ENCODE measurements at places on chromosomes 6 and 20. TPM values are rescaled to one million over a fixed set of nuclear protein-coding genes. Genes with fewer than 3 reads are reported as not detected.

DNA sequence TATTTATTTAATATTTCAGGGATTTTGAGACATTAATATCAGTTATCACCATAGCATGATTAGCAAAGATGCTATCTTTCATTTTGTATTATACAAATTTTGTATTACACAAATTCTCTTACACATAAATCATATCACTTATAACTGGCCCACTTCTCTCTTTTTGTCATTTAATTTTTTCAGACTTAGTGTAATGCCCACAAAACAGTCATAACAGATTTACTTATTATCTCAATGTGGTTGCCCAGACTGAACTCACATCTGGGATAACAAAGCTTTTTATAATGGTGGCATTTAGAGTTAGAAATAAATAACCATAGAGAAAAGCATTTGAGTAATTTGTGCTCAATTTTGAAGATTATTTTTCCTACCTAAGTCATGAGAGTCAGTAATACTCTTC, 148.3 kb downstream of the TFAP2B start:
- H3K36me3 ChIP-seq, result no peaks in the 10 kb centered on the region
- no peak overlapping the region for H3K4me3 ChIP-seq
- H3K27ac ChIP-seq, result no peak overlapping the region
- H3K27me3 ChIP-seq, result peaks cover 26% of the 10 kb centered on the region
- DNase-seq, result no peak

DNA sequence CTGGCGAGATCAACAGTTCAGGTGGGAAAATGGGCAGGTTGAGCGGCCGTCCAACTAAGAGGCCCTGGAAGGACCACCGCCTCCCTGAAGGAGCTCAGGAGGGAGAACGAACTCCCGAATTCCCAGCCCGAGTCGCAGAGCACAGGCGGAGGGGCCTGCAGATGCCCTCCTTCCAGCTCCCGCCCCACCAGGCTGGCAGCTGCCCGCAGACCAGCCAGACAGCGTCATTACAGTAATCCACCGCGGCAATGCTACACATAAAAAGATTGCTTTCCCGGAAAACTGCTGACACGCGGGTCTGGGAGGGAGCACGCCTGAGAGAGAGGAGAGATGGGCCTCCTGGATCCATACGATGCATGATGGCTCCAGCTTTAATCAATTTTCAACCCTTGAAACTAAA, 30.5 kb upstream of the SLCO4A1 start:
- no peaks in the 10 kb centered on the region for H3K36me3 ChIP-seq
- no peak for DNase-seq
- H3K27ac ChIP-seq, result no peak overlapping the region
- H3K27me3 ChIP-seq, result no peaks in the 10 kb centered on the region
- no peaks in the 10 kb centered on the region for H3K4me1 ChIP-seq

DNA sequence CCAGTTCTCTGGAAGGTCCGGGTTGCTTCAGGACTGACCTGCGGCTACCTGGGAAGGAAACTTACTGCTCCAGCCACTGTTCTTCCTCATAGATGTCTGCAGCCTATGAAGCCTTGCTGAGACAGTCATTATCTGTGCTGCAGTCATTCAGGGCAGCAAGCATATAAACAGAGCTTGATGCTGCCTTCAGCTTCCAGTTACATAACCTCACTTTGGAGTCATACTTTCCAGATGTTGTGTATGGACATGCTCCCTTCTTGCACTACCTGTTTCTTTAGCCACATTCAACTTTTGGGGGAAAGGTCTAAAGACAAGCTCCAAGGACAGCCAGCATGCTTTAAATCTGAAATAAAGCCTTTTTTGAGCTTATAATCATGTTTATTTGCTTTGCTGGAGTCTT, 98.1 kb downstream of the SLC24A3 start:
- H3K27ac ChIP-seq, result no peak overlapping the region
- no peaks in the 10 kb centered on the region for H3K36me3 ChIP-seq
- no peaks in the 10 kb centered on the region for H3K27me3 ChIP-seq
- DNase-seq, result no peak
- H3K4me1 ChIP-seq, result no peaks in the 10 kb centered on the region

- no peak for DNase-seq
- no peaks in the 10 kb centered on the region for H3K27me3 ChIP-seq
- H3K36me3 ChIP-seq, result no peaks in the 10 kb centered on the region
- H3K27ac ChIP-seq, result no peak overlapping the region
- no peak overlapping the region for H3K4me3 ChIP-seq
- H3K4me1 ChIP-seq, result no peaks in the 10 kb centered on the region
These were observed 102.9 kb upstream of the PRL start for GRCh38 chr6:22399693-22400092.

GRCh38 chr6:26415036-26415614, 13.1 kb downstream of the BTN3A1 start:
- no peak for DNase-seq
- H3K27me3 ChIP-seq, result no peaks in the 10 kb centered on the region
- no peaks in the 10 kb centered on the region for H3K36me3 ChIP-seq
- H3K4me1 ChIP-seq, result no peaks in the 10 kb centered on the region
- no peak overlapping the region for H3K4me3 ChIP-seq
- no peak overlapping the region for H3K27ac ChIP-seq

DNA sequence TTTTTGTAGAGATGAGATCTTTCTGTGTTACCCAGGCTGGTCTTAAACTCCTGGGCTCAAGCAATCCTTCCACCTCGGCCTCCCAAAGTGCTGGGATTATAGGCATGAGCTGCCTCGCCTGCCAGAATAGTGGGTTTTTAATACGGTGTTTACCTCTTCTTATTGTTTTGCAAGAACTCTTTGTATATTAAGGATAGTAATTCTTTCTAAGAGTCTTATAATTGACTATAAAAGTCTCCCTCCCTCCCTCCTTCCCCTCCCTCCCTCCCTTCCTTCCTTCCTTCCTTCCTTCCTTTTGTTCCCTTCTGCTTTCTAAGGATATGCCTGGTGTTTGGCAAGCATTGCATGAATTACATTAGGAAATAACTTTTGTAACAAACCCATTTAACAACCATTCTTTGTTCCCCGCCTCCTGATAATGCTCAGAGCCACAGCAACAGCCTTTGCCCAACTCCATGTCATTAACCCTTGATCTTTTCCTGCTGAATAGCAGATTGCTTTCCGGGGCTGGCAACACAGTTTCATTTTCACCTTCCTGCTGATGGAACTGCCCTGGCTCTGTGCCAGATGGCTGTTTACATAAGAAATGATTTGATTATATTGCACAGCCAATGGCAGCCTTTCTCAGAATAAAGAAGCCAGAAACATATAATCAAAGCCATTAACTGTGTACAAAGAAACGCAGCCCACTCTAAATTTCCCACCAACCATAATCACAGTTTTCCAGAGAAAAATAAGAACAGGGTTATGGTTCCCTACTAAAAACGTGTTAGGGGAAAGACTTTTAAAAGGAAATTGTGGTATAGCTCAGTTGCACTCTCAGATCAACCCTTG, 143.7 kb upstream of the PTPN1 start:
- H3K4me3 ChIP-seq, result no peak overlapping the region
- no peak overlapping the region for H3K27ac ChIP-seq
- no peaks in the 10 kb centered on the region for H3K27me3 ChIP-seq
- no peaks in the 10 kb centered on the region for H3K36me3 ChIP-seq
- no peak for DNase-seq

DNA sequence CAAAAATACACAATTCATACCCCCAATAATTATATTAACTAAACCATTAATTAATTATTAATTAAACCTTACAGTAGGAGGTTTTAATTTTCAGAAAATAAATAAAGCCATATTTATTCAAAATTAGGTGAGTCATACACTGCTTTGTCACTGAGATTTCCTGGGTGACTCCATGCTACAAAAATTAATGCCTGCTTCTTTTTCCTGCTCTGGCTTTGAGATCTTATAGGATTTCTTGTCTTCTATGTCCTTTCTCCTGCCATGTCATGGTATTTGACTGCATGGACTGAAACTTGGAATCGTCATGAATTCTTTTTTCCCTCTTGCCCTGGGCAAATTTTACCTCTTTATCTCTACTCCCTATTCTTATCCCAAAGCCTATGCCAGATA, 133.2 kb downstream of the PHACTR1 start:
- no peaks in the 10 kb centered on the region for H3K36me3 ChIP-seq
- no peaks in the 10 kb centered on the region for H3K4me1 ChIP-seq
- H3K27ac ChIP-seq, result no peak overlapping the region
- H3K27me3 ChIP-seq, result peaks cover 55% of the 10 kb centered on the region
- no peak for DNase-seq
- no peak overlapping the region for H3K4me3 ChIP-seq

AKAP12 gene
- 84.9 TPM for total RNA-seq
